ENCODE measurements at places on chromosomes 11 and 22.

DNA sequence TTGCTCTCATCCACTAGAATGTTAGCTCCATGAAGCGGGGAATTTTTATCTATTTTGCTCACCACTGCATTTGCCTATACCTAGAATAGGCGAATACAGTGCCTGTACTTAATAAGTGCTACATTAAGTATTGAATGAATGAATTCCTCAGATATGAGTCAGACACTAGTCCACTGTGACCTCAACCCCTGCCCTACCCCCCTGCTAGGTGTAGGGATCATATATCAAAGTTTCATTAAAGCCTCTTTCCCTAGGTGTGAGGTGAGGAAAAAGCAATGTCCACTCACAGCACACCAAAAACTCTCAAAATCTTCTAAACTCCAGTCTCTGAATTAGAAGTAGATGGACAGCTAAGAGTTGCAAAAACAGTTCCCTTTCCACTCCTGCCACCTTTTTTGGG lies 9.8 kb upstream of the PSMA1 start:
- no peak for DNase-seq

DNA sequence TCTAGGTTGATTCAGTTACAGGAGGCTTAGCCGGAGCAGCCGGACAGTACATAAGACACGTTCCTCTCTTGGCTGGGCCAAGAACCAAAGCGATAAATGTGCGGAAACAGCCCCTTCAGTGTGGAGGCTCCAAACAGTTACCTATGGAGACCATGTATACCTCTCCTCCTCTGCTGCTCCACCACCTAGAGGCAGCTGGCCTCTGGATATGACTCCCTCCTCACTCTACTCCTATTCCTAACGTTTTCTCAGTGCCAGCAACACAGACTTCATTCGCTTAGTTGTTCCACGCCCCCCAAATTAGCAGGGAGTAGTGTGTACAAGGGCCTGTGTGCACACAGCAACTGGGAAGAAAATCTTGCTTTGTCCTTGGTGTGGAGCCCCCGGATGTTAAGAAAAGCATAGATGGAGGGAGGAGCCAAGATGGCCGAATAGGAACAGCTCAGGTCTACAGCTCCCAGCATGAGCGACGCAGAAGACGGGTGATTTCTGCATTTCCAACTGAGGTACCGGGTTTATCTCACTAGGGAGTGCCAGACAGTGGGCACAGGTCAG lies 362.3 kb upstream of the KIRREL3 start:
- no peak for DNase-seq

- no peak for DNase-seq
These were observed 28.1 kb upstream of the QSER1 start for GRCh38 chr11:32864555-32864954.

- DNase-seq: no peak
These were observed 101.4 kb downstream of the C11orf58 start for GRCh38 chr11:16839821-16840220.

DNA sequence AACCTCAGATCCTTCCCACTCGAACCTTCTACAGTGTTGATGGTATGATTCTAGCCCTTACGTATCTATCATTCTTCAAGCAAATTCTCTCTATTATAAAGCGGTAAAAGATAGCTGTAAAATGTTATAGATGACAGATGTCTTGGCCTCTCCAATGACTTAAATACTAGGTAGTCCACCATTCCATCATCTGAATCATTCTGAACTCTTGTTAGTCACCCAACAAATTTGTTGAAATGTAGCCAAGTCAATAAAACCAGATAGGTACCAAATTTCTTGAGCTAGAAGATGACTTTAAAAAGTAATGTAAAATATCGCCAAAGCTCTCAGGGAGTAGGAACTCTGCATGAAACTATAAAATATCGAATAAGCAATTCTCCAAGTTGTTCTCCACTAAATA lies 32.6 kb upstream of the PICALM start:
- DNase-seq: no peak

- no peak for DNase-seq
These were observed 9.6 kb downstream of the CARS1 start for GRCh38 chr11:3047637-3048036.

- DNase-seq: no peak
These were observed 190.2 kb downstream of the SWAP70 start for GRCh38 chr11:9853929-9854552.

DNA sequence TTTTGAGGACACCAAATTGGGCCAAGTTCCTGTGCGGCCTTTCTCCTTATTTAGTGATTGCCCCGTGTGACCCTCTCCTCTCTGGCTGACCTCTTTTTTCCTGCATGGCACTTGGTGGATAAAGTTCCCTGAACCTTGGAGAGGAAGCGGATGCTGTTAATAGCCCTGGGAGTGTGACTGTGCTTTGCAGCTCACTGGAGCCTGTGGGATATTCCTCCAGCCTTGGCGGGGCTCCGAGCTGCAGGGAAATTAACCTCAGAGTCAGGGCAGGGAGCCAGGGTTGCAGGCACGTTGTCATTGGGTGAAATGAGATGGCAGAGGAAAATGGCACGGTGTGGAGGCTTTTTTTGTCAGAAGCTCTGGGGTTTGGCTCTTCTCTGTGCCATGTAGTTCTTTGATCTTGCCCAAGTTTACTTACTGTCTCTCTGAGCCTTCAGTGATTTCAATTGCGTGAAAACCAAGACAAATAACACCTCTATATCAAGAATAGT lies 965 bp downstream of the OR9Q1 start:
- no peak for DNase-seq

GRCh38 chr11:118047749-118048148 lies 29.1 kb upstream of the TMPRSS4 start:
- no peak for DNase-seq

DNA sequence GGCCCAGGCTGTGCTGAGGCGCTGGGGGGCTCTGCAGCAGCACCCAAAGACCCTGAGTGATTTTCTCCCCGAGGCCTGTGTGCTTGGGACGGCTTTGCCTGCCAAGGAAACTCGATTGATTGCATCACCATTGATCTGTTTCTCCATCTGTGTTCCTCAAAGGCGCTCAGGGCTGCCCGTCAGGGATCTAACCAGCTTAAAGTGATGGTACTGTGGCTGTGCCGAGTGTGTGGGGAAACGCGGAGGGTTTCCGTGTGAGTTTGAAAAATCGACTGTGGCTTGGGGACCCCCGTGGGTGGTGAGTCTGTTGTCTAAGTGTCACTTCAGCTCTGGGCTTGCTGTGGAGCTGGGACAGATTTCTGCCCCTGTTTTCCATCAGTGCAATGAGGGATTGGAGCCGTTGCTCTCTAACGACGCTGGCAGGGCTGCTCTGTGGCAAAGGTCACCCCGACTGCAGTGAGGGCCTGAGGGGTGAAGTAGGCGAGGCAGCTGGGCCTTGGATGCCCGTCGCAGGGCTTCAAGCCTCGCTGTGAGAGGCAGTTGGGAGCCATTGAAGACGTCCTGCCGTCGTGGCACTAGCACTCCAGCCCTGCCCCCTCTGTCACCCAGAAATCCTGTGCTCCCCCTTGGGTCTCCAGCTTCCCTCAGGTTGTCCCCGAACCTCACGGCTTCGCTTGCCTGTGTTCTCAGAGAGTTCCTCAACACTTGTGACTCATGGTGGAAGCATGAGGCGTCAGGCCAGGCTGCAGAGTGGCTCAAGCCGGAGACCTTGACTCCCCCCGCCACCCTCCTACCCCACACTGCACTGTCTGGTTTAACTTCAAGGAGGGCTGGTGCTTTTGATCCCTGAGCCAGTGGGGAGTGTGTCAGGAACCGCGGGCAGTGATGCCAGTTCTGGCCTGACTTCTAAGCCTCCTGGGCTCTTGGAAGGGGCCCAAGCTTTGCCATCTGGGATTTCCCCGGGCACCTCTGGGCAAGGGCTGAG lies 21.8 kb downstream of the CACNA1I start:
- no peak for DNase-seq

DNA sequence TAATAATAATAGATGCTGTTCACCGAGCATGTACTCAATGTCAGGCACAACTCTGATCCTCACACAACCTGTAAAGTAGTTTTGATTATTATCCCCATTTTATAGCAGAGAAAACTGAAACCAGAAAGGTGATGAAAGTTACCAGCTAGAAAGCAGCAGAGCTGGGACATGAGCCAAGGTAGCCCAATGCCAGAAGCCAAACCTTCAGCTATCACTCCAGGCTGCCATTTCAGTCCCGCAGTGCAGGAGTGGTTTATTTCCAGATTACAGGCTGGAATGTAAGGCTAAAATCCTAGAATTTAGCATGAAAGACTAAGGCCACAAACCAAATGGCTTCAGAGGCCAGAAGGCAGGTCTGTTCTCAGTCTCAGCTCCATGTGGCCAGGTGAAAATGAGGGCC lies 108.8 kb downstream of the TENM4 start:
- no peak for DNase-seq

DNA sequence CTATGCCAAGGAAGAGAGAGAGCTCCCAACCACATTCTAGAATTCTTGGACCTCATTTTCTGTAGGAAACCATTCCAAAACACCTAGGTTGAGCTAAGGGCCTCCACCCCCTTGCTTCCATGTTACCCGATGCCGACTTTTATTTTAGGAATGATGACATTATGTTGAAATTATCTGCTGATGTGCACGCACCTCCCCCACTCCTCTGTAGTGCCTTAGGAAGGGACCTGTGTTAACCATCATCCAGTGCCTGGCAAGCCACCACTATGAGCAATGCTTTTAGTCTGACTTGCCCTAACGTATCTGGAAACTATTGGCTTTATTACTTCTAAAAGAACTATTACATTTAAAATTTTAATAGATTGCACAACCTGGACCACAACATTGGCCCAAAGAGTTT lies 42.1 kb downstream of the NCAPD3 start:
- DNase-seq: no peak

GRCh38 chr22:20392983-20393704 lies 807 bp upstream of the ZNF74 start:
- DNase-seq: no peak

GRCh38 chr22:47692811-47693210 lies 930.4 kb downstream of the TBC1D22A start:
- DNase-seq: no peak

GRCh38 chr11:111631666-111632039 lies 29.4 kb downstream of the SIK2 start:
- no peak for DNase-seq

GRCh38 chr22:23414727-23415489 lies 165.2 kb downstream of the IGLL1 start:
- DNase-seq: no peak

DNA sequence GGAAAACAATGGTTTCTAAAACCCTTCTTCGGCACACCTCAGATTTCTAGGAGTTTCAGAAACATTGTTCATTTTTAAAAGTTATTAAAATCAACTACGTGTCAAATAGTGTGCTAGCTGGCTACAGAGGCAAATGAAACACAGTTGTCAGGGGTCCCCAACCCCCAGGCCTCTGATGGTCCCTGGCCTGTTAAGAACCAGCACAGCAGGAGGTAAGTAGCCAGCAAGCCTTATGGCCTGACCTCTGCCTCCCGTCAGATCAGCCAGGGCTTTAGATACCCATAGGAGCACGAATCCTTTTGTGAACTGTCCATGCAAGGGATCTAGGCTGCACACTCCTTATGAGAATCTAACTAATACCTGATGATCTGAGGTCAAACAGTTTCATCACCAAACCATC lies 648.2 kb downstream of the FAM181B start:
- DNase-seq: no peak

DNA sequence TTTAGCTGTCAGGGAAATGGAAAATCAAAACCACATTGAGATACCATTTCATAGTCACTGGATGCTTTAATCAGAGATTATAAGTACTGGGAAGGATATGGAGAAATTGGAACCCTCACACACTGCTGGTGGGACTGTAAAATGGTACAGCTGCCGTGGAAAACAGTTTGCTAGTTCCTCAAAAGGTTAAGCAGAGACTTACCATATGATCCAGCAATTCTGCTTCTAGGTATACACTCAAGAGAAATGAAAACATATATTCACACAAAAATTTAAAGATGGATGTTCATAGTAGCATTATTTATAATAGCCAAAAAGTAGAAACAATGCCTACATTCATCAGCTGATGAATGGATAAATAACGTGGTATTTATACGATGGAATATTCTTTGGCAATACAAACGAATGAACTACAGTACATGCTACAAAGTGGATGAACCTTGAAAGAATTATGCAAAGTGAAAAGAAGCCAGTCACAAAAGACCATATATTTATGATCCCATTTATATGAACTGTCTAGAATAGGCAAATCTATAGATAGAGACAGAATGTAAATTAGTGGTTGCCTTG lies 23.0 kb downstream of the RNF121 start:
- no peak for DNase-seq

GRCh38 chr11:66017321-66017720 lies 5.5 kb downstream of the CST6 start:
- DNase-seq: no peak

DNA sequence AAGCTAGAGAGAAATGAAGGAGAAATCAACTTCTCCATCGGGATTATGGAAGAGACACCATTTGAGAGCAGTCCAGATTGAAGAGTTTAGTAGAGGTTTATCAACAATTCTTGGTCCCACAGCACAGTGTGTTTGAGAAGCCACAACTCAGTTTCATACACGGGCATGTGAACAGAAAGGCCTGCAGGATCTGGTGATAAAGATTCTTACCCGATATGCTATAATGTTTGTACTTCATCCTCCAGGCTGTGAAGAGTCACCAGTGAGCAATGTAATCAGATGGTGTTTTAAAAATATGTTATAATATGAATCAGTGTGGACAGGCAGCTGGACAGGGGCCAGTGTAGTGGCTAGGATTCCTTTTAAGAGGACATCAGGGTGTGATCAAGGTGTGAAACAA lies 29.7 kb upstream of the VWA5A start:
- DNase-seq: no peak

GRCh38 chr22:46914916-46915894 lies 152.8 kb downstream of the TBC1D22A start:
- no peak for DNase-seq

DNA sequence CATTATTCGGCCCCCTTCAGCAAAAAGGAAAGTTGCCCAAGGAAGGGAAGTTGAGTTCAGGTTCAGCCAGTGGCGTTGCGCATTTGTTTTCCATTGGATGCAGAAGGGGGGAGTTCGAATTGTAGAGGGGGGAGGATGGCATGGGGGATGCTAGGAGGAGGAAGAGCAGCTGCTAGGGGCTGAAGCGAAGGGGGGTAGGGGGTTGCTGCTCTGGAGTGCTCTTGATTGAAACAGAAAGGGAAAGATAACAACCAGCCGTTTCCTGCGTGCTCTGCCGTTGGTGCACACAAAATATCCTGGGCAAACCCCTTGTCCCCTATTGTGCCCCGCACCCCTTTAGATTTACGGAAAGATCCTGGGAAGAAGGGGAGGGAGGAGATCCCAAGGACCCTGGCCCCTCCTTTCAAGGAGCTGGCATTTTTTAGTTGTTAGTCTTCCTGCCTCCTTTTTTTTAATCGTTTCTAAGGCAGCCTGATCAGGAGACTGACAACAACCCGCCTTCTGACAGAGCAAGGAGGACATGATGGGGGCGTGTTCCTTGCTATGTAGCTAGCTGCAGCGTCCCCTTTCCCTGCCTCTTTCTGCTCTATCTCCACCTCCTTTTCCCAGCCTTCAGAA lies 2.1 kb downstream of the KMT2A start:
- DNase-seq: peak; percentile 53

DNA sequence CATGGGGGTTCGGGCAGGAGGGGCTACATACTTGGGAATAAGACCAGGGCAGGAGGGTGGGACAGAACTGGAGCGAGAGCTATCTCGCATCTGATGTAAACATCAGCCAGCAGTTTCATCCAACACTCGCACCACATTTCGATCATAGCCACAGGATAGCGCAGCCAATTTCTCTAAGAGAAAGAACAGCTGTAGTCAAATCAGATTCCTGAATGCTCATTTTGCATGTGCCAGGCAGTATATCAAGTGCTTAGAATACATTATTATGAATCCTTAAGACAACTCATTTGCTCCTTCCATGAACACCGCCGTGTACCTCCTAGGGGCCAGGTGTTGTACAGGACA lies 14.5 kb downstream of the DGCR2 start:
- no peak for DNase-seq
